ENCODE measurements at places on chromosomes 2 and 18.

DNA sequence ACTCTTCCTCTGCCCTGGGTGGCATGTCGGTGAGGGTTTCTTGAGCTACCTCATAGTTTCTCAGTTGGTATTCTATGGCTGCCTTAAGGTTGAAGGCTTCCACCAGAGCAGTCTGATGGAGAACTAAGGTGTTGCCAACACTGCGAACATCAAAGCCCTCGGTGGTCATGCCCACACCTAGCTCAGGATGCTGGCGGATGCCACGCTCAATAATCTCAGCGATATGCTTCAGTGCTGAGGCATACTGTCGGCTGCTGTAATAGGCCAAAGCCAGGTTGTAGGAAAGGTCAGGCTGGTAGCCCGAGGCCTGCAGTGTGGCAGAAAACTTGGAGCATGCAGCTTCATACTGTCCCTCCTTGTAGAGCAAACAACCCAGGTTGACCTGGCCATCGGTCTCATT, 225.3 kb downstream of the AGPS start:
- no peak for DNase-seq

- no peak for DNase-seq
Observed at GRCh38 chr18:36089001-36089400, 21.6 kb upstream of the RPRD1A start.

DNA sequence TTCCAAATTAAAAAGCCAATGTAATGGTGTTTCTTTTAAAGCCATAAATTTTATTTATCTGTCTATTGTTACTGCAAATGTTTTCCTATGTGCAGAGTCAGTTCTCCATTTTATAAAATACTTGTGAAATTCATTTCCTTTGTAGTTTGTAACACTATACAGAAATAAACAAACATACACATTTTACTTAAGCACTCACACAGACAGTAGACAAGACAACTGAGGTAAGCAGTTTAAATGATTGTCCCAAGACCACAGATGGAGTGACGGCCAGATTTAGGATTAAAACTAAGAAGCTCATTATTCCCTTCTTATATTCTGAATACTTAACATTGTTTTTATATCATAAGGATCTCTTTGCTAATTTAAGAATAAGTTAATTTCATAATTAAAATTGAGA, 100.9 kb downstream of the BAZ2B start:
- no peak for DNase-seq

- no peak for DNase-seq
Observed at GRCh38 chr2:241081643-241082340, 20.3 kb downstream of the MTERF4 start.

DNA sequence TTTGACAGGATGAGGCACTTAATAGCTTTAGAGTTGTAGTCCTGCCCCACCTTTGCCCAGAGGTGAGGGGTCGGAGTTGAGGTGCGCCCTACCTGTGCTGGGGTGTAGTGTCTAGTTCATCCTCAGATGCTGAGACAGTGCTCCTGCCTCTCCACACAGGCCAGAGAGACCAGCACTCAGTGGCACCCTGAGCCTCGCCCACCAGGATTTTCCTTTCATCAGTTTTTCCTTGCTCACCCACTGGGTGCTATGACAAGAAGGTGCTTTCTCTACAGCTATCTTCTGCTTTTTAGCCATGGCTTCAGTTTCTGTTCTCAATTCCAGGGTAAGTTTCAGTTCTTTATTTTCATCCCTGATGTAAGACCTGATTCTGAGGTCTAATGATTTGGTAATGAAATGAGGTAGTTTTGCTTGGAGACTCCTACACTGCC, 16.8 kb upstream of the TMEM131 start:
- no peak for DNase-seq

All from cortex of kidney (tissue), 1 donor.